Frontal cortex (tissue), 4 donors: ENCODE measurements at places on chromosomes 6 and 20. TPM values are rescaled to one million over a fixed set of nuclear protein-coding genes. Genes with fewer than 3 reads are reported as not detected.

The PTGIS gene
- 7.7 TPM for total RNA-seq

The MEP1A gene
- not detected for total RNA-seq

The BTNL2 gene
- total RNA-seq: not detected

The TINAG gene
- total RNA-seq: 0.41 TPM

The LBP gene
- not detected for total RNA-seq

The SPO11 gene
- total RNA-seq: not detected

The MOG gene
- under 0.01 TPM for total RNA-seq

DNA sequence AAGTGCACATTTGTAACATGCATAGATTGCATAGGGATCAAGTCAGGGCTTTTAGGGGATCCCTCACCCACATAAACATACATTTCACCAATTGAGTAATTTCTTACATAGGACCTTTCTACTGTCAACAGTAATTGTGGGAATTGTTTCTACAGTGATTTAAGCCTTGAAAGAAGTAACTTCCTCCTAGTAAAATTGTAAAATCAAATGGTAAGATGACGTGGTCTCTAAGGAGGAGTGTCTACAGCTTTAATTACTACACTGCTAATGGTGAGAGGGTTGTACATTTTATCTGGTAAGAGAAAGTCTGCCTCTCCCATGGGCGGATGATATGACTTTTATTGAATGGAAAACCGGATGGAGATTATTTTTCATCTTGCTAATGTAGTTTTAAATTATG, 98.0 kb downstream of the RPP40 start:
- DNase-seq: no peak

DNA sequence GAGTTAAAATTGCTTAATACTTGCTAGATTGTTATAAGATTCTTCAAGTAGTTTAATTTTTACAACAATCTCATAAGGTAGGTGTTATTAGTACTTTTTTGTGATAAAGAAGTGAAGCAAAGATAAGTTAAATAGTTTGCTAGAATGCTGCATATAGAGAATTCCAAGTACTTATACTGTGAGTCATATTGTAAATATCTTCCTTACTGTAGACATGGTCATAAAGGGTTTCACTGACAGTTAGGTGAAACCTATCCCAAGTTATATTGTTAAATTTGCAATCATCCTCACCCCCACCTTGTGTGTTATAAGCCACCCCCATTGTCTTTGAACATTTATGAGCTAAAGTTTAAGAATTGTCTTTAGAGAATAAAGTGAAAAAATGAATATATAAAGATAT, 142.0 kb downstream of the FAM83B start:
- no peak for DNase-seq

GRCh38 chr6:119044255-119044654, 34.2 kb downstream of the FAM184A start:
- DNase-seq: no peak

DNA sequence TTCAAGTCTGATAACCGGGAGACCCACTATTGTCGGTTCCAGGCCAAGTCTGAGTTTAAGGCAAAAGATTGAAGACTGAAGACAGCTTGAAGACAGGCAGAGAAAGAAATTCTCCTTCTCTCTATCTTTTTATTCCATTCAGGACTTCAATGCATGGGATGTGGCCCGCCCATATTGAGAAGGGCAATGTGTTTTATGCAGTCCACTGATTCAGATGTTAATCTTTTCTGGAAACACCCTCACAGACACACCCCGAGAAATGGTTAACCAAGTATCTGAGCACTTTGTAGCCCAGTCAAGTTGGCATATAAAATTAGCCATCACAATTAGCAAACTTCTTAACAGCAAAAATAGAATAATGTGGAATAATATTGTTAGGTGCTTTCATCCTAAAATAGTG, 75.5 kb upstream of the FABP7 start:
- DNase-seq: no peak

DNA sequence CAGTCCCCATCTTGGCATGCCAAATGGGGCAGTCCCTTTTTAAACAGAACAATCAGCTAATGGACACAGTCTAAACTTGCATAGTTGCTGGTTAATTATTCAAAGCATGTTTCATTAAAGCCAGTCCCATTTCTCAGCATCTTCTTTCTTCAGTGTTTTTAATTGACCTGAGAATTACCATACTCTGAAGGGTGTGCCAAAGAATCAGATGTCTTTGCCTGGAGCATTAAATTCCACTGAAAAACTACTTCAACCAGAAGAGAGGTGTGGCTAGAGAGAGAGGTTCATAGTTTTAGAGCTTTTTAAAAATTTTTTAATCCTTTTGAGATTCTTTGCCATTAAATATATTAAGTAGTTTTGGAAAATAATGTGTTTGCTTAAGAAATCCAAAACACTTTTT, 37.9 kb downstream of the SLC24A3 start:
- no peak for DNase-seq

DNA sequence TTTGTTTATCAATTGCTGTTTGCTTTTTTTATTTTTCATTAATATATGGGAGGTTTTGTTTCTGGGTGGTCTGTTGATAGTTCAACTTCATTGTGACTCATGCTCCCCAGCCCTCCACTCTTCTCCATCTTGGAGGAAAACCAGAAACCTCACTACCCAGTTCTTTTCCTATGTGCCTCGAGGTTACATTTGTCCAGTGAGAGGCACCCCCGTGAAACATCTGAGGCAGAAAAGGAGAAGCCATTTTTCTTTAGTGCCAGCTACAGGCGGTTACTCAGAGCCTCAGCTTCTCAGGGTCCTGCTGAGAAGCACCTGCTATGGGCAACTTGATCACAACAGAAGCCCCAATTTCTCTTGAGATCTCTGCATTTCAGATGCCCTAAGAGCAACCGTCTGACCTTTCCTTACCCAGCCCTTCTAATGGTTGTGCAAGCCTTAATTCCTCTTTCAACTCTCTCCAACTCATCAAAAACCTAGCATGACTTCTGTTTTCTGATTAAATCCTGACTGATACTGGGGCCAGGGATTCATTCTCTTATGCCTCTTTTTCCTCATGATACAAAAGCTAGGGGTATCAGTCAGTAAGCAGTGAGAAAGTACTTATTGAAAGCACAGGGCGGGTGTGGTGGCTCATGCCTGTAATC, 144.6 kb downstream of the ELOVL4 start:
- DNase-seq: no peak

GRCh38 chr6:134614606-134615485, 296.9 kb upstream of the SGK1 start:
- no peak for DNase-seq

DNA sequence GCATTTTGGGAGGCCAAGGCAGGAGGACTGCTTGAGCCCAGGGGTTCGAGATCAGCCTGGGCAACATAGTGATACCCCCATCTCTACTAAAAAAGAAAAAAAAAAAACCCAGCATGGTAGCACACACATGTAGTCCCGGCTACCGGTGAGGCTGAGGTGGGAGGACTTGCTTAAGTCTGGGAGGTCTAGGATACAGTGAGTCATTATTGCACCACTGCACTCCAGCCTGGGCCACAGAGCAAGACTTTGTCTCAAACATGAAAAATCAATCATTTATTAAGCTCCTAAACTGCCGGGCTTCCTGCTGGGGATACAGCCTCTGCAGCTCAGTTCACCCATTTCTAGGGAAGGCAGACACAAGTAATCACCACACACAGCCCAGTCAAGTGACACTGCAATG, 7.3 kb upstream of the USP45 start:
- DNase-seq: no peak

DNA sequence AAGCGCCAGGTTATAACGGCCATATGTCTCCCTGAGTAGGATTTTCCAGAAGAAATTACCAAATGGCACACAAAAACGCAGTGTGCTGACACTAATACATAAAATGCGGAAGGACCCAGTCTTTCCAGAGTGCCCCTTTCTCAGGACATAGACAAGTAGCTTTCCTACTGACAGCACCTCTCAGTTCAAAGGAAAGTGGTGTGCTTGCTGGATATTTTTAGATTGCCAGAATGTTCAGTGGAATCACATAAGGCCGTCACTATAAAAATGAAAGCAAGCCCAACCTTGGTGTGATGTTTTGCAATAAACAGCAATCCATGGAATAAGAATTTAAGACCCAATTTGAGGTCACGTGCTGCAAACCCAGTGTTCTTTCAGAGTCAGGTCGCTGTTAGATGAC, 135.5 kb upstream of the AGPAT4 start:
- no peak for DNase-seq

DNA sequence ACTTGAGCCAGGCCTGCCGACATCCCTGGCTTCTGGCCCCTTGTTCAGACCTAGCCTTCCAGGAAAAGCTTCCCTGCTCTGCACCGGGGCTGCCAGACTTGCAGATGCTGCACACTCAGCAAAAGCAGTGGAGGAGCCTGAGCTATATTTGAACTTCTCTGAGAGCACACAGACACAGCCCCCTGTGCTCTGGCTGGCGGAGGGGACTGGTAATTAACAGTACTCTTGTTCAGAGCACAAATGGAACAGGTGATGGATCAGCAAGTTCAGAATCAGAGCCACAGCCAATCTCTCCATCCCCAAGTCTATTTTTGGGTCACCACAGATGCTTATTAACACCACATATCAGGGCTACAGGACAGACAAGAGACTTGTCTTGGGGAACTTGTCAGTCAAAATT, 27.6 kb upstream of the RIMS4 start:
- DNase-seq: no peak

DNA sequence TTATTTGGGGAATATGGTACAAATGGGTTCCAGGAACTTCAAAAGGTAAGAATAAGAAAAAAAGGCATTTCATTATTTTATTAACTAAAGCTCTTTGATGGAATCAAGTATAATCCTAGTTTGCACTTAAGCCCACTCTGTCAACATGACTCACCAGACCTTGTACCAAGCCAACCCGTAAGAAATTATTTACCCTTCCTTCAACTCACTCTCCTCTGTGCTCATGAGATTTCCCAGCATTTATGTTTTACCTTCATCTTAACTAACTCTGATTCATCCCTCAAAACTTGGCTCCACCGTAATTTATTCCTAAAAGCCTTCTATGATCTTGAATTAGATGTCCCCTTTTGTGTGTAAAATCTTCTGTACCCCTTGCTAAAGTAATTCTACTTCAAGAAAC, 308.7 kb downstream of the PKHD1 start:
- DNase-seq: no peak

GRCh38 chr20:54067606-54068174, 2.7 kb downstream of the BCAS1 start:
- DNase-seq: no peak

- DNase-seq: no peak
These were observed 33.7 kb upstream of the SUMO4 start for GRCh38 chr6:149366267-149366921.

GRCh38 chr6:111687652-111688051, 82.0 kb upstream of the TRAF3IP2 start:
- no peak for DNase-seq

- no peak for DNase-seq
These were observed 566.4 kb upstream of the MAN1A1 start for GRCh38 chr6:119915971-119916370.
